ENCODE measurements at places on chromosomes 7 and 10.

DNA sequence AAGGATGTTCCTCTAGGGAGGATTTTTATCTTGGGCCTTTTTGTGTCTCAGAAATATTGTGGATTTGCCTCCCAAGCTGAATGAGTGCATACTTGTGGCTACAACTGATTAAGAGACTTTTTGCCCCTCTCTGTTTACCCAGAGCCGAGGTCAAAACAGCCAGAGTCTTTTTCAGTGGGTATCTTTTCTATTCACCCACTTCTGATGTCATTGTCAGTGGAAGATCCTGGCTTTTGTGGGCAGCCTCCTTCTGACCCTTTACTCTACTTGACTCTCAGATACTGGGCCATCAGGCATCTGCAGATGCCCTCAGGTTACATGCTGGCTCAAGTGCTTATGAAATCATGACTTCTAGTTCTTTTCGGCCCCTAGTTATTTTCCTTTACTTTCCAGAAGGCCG is 19.6 kb upstream of the PIP4K2A start:
- DNase-seq = no peak

GRCh38 chr7:141418066-141418465 is 133.1 kb upstream of the AGK start:
- DNase-seq = peak; percentile 18

- peak; percentile 10 for DNase-seq
These were observed 167.2 kb downstream of the AKR1D1 start for GRCh38 chr7:138243430-138243829.

DNA sequence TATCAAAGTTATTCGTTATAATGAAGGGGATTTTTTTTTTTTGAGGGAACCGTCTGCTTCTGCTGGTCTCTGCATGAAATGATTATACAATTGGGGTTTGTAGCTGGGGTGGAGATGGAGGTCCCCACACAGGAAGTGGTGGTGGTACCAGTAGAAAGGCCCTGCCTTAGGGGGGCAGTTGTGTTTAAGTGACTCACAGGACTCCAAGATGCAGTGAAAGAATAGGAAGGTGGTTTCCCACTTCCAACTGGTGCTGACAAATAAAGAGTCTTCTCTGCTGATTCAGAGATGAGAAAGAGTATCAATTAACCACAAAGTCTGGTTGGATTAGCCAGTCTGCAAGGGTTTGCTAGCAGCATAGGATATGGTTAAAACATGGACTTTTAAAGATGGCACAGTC is 376.0 kb downstream of the SORCS3 start:
- no peak for DNase-seq

- DNase-seq = no peak
These were observed 179.5 kb upstream of the AKR1E2 start for GRCh38 chr10:4646547-4646946.

GRCh38 chr7:139482662-139483466 is 609 bp downstream of the KLRG2 start:
- peak; percentile 55 for DNase-seq

- peak; percentile 21 for DNase-seq
These were observed 85.5 kb upstream of the PRKG1 start for GRCh38 chr10:50988792-50989191.

- peak; percentile 73 for DNase-seq
These were observed 2.5 kb upstream of the UPK3B start for GRCh38 chr7:76507723-76508406.

GRCh38 chr7:17725821-17726220 is 214.5 kb downstream of the SNX13 start:
- no peak for DNase-seq

All from NB4 (cell line).